Stimulated activated CD4-positive, alpha-beta T cell treated with anti-CD3 and anti-CD28 coated beads, Interleukin-2, amount 100 ng/mL, for 48 hours (primary cell): ENCODE measurements at places on chromosomes 6 and 20.

DNA sequence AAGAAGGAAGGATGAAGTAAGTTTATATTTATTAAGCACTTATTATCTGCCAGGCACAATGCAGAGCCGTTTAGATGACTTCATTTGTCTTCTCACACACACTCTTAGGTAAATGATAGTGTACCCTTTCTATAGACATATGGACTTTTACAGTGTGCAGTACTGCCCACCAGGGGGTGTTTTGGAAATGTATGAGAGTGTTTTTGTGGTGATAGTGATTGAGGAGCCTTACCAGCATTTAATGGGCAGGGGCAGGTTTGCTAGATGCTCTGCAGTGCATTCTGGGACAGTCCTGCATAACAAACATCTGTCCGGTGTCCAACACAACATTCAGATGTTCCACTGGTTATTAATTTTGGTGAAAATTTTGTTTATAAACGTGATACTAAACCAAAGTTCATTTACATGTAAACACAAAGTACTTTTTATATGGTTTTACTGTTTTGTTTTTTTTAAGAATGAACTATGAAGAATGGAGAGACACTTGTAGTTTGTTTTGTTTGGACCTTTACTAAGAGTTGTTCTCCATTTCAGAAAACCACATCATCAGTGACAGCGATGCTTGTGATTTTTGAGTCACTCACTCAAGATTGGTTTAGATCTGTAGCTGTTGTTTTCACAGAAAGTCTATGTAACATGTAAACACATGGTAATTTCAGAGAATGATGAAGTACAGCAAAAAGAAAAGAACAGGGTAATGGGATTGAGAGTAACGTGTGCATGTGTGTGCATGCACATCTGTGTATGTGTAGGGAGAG, 19.9 kb downstream of the KCNS1 start:
- DNase-seq = no peak

GRCh38 chr20:9744551-9744950, 94.3 kb downstream of the PAK5 start:
- no peak for DNase-seq

DNA sequence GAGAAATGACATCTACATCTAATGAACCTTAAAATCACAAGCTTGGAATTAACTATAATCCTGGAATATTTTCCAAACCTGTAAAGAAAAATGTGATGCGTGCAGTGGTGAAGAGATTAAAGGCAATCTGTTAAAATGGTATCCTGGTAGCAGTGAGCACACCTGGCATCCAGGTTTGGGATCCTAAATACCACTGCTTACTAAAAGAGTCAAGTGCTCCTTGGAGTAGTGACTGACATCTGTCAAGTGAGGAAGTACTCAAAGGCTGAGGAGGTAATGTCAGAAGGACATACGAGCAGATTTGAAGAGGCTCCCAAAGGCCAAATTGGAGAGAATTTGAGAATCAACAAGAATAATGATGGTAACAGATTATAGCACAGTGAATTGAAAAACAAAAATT, 32.8 kb downstream of the PCMT1 start:
- DNase-seq = no peak

DNA sequence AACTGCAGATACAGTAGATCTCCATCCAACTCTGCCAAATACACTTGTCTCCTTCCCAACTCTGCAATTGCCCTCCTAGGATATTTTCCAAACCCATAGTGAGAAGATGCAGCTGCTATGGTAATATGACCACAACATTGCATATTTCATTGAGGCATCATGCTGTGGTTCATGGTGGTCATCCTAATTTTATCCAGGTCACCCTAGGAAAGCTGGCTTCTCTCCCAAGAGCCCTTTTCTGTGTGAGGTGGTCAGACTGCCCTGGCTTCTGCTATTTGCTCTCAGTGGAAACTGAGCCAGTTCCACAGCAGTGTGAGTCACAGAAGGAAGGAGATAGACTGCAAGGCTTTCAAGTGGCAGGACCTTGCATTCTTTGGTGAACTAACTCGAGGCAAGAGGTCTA, 5.5 kb downstream of the OGFRL1 start:
- DNase-seq = no peak

- no peak for DNase-seq
Observed at GRCh38 chr6:44386364-44386928, 1.1 kb upstream of the CDC5L start.

GRCh38 chr6:9766240-9766915, 648.5 kb downstream of the TFAP2A start:
- DNase-seq = no peak

DNA sequence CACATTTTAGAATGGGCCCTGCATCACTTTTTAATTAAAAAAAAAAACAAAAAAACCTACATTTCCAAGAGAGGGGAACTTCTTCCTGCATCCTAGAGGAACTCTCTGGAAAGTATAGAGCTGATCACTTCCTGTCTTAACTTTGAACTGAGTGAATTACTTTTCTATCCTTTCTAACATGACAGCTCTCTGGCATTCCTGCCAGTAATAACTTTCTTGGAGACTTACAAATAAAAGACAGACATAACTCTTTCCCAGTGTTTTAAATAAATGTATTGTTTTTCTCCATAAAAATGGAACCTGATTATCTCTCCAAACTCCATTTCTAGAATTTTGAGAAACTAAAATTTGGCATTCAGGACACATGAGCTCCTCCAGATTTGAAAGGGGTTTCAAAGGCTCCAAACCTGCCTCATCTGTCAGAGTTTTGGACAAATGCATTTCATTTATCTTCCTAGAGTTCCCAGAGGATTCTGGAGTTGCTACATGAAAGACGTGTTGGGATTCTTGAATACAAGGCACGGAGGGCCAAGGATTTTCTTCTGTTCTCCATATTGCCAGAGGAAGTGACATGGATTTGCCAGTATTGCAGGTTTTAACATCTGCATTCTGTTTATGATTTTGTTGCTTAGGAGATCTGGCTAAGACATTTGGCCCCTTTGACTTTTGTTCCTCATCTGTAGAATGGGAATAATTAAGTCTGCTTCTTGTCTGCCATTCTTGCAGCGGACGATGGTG, 2.0 kb upstream of the SMOC2 start:
- DNase-seq = no peak

GRCh38 chr6:167826896-167827582, at the start of gene AFDN:
AFDN (plus strand) TSS chr6:167826911; CDS start chr6:167827133, 222 bp downstream.
- no peak for DNase-seq

GRCh38 chr6:114556846-114557488, 214.1 kb upstream of the HS3ST5 start:
- no peak for DNase-seq

GRCh38 chr20:37760322-37760721, 66.5 kb downstream of the CTNNBL1 start:
- DNase-seq = no peak

DNA sequence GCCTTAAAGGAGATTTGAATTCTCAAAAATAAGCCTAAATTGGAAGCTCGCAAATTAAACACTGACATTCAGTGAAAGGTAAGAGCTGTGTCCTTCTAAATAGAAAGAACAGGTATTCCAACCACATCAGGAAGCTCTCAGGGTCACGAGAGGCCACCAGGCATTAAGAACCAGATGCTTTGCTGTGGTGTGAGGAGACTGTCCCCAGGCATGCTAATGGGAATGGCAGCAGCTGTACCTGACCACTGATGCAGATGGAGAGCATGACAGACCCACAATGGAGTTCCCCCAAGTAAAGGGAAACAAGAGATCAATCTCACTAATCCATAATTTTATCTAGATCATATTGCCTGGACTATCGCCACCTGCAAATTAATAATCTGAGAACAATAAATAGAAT, 658.9 kb upstream of the NOX3 start:
- DNase-seq = no peak
